Frontal cortex (tissue), 4 donors: ENCODE measurements at places on chromosomes 2 and 18.
A peak's percentile ranks its signal among the peaks of the same experiment; 100 is the strongest.

DNA sequence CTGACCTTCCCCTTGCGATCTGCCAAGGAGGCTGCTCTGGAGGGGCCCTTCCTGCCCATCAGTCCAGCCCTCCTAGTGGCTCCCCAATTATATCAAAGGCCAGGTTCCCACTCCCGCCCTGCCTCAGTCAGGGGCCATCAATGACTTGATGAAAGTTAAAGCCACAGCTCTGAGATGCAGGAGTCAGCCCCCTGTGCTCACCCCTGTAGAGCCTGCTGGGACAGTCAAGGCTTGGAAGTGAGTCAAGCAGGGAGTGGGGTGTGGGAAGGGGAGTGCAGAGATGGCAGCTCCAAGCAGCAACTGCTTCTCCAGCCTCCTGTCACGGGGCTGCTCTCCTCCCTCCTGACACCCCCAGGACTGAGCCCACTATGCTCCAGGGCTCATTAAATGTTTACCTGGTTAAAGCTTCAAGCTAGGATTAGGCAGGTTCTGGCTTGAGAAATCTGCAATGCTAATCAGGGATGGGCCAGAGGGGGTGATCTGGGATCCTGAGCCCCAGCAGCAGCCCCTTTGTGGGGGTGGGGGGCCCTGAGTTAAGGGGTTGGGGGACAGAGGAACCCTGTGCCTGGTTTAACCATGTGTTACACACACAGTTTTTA lies 42.7 kb upstream of the ALK start:
- no peak for DNase-seq

- DNase-seq = no peak
Measured at GRCh38 chr18:28398471-28398870, 221.5 kb upstream of the CDH2 start.

- peak; percentile 53 for DNase-seq
Measured at GRCh38 chr2:121071034-121071504, 213.9 kb downstream of the TFCP2L1 start.

DNA sequence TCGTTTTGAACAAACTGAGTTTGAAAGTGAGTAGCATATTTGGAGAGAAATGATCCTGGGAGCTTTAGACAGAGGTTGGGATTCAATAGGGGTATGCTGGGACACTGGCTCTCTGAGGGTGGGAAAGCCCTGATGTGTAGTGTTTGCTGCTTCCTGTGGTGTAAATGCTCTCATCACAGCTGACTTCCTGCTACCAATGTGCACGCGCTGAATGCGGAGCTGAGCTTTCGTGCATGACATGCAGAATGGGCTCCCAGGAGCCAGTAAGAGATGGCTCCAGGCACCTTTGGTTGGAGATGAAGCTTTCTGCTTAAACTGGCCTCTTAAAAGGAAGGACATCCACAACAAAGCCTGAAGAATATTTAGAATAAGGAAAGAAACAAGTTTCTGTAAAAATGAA lies 224.1 kb upstream of the CCDC150 start:
- DNase-seq = no peak

DNA sequence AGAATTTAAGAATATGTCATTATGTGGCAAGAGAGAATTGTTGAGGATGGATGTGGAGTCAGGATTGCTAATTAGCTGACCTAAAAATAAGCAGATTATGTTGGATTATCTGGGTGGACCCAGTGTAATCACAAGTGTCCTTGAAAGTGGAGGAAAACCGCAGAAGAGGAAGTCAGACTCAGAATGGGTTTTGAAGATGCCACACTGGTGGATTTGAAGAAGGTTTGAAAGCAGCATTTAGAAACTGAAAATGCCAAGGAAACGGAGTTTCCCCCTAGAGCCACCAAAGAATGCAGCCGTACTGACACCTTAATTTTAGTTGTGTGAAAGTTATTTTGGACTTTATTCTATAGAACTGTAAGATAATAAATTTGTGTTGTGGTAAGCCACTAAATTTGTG lies 41.6 kb upstream of the DPP10 start:
- no peak for DNase-seq

- DNase-seq = no peak
Measured at GRCh38 chr2:175166216-175166824, 1.7 kb downstream of the ATF2 start.

DNA sequence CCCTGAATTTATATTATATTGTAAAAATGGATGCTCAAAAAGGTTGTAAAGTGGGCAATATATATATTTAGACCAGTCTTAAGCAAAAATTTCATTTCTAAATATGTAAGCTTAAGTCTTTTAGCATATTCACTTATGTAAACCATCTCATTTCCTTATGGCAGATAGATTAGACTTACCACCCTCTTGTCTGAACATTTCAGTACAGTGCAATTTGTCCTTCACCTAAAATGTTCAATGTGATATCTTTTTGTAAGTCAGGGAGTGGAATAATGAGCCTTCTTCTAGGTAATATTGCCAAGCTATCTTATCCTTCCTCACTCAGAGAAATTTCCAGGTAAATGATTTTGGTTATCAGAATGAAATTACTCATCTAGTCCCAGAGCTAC lies 92.3 kb downstream of the KLF7 start:
- DNase-seq = no peak

DNA sequence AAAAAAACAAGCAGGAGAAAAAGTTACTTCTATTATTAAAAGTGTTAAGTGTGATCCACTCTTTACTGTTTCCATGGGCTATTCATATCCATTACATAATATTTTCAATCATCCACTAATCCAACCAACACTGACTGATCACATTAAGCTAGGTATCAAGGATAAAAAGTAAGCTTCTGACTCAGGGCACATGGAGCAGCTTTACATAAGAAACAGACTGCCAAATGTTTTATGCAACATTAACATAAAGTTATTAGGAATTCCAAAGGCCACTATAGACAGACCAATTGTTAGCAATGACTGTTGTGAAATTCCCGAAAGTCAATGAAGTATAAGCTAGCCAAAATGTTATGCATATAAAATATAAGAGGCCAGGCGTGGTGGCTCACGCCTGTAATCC lies 277.6 kb downstream of the ZEB2 start:
- no peak for DNase-seq

DNA sequence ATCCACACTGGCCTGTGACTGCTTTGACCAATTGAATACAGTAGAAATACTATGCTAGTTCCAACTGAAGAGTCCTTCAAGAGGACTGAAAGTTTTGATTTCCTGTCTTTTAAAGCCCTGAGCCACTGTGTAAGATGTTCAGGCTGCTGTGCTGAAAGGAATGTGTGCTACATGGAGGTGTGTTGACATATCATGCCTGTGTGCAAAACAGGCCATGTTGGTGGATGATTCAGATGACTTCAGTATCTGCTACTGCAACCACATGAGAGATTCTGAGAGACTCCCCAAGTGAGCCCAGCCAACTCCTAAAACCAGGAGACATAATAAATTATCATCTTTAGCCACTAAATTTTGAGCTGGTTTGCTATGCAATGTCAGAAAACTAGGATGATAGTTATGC lies 662.9 kb downstream of the ZEB2 start:
- DNase-seq = no peak

- DNase-seq = no peak
Measured at GRCh38 chr2:21155365-21156136, 31.8 kb downstream of the TDRD15 start.

- no peak for DNase-seq
Measured at GRCh38 chr2:196290569-196290968, 119.2 kb upstream of the STK17B start.

- no peak for DNase-seq
Measured at GRCh38 chr18:22344908-22345670, 72.6 kb downstream of the CTAGE1 start.

- no peak for DNase-seq
Measured at GRCh38 chr2:237053066-237053465, 32.6 kb upstream of the COPS8 start.

DNA sequence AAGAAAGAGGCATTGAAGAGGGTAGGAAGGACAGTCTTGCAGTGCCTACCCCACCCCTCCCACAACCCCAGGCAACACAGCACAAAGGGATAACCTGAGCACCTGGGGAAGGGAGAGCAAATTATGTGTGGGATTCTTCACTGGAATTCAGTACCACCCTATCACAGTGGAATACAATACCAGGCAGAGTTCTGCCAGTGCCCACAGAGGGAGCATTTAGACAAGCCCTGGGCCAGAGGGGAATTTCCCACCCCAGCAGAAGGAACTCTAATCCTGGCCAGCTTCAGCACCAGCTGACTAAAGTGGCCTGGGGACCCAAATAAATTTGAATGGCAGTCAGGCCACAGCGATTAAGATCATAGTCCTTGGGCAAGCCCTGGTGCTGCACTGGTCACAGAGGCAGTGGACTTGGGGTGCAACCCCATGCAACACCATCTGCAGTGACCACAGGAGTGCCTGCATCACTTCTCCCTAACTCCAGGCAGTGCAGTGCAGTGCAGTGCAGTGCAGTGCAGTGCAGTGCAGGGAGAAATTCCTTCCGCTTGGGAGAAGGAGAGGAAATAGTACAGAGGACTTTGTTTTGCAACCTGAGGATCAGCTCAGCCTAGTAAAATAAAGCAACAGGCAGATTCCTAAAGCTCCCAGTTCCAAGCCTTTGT lies 147.8 kb upstream of the SRD5A2 start:
- no peak for DNase-seq

- no peak for DNase-seq
Measured at GRCh38 chr2:119261493-119262225, 38.0 kb downstream of the STEAP3 start.

GRCh38 chr2:13034861-13035260 lies 318.1 kb downstream of the TRIB2 start:
- no peak for DNase-seq

DNA sequence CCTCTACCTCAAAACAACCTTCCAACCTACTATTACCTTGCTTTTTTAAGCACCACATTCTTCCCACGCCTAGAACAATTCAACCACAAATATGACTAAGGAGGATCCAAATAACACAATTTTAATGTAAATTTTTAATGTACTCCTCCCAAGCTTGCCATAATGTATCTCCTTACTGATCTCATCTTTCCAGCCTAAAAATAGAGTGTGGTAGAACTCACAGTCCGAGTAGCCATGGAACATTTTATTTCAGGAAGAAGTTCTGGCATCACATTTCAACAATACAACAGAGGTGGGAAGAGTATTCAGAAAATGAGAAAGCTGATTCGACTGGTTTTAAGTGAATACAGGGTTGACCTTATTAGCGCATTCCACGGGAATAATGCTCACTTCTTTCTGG lies 15.4 kb downstream of the FEZ2 start:
- no peak for DNase-seq

DNA sequence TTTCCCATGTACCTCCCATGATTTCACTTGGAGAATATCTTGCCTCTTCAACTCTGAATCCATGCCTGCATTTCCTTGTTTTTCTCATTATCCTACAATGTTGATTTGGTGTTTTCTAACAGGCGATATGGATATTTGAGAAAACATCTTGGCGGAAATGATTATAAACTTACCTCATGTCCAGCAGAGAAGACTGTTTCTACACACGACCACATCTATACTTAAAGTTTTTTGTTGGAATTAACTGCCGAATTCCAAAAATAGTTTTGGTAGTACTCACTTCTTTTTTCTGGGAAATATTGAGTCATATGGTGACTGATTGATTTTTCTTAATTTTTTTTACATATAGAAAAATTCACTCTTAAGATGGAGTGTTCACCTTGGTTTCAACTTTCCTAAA lies 41.4 kb upstream of the TMEFF2 start:
- DNase-seq = no peak

- no peak for DNase-seq
Measured at GRCh38 chr2:20313659-20314058, 37.0 kb downstream of the PUM2 start.

- no peak for DNase-seq
Measured at GRCh38 chr2:174764280-174765255, at the start of gene CHRNA1. TSS of gene CHRNA1 (minus strand) at chr2:174764472. CDS start at chr2:174764394, 78 bp downstream.

DNA sequence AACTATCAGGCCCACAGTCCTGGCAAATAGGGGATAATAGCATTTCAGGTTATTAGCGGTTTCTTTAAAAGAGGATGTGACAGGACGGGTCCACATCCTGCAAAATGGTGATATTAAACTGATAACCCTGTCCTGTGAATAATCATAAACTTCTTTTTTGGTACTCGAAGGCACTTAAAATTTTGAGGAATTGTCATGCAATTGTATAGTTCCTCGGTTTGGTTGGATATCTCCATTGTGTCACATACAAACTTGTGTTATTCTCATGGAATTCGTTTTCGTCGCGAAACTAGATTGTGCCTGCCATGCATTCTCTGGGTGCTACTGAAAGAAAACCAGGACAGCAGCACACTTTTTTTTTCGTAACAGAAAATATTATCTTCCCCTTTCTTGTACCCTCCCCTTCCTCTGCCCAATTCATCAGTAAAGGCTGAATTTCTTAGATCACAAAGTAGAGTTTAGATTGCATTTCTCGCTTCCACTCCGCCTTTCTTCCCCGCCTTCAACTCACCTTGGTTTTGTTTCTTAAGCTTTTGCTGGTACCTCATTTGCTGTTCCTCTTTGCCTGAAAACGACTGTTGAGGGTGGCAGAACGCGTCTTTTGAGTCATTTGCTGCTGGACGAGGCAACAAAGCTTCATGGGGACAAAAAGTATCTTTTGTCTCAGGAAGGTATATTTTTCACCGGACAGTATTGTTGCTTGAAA lies 1.3 kb downstream of the CERS6 start:
- DNase-seq = no peak

GRCh38 chr2:181185421-181185820 lies 205.0 kb downstream of the UBE2E3 start:
- DNase-seq = no peak

GRCh38 chr18:13287372-13287771 lies 68.8 kb downstream of the LDLRAD4 start:
- no peak for DNase-seq

- no peak for DNase-seq
Measured at GRCh38 chr2:118823633-118824032, 23.8 kb downstream of the EN1 start.

DNA sequence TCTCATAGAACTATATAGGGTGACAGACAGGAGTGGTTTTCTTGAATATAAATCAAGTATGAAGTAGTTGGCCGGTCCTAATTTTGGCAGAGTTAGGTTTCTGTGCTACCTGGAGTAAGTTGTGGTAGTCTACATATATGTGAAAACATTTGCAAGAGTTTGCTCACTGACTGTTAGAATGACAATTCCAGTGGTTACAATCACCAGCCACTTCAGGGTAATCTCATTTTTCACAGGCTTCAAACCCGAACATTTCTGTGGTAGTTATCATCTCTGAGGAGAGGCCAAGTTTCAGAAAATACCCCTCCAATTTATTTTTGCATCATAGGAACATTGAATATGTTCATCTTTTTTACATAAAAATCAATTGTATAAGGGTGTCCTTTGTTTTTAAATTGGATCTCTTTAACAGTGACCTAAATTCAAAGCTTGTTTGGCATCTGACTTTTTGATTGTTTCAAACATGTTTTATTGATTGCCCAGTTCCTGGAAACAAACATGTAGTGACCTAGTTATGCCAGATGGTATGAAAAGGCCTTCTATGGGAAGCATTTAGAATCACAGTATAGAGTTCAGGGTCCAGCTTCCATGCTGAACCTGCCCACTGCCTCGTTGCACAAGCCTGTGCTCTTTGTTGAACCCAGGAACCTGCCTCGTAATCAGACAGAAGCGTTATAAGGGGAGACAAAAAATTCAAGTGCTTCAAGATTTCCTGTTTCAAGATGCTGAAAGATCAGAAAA lies 250.6 kb downstream of the LTBP1 start:
- DNase-seq = no peak

- DNase-seq = no peak
Measured at GRCh38 chr2:41930807-41931566, 116.8 kb upstream of the PKDCC start.

GRCh38 chr2:234254783-234255521 lies 204.4 kb downstream of the SPP2 start:
- DNase-seq = no peak

GRCh38 chr2:217694291-217694690 lies 308.5 kb downstream of the TNS1 start:
- no peak for DNase-seq

- DNase-seq = no peak
Measured at GRCh38 chr18:76525911-76526310, 30.9 kb upstream of the ZNF516 start.
